ENCODE measurements at places on chromosomes 7 and 10.

- no peak for DNase-seq
Measured at GRCh38 chr7:157228864-157229422, 90.2 kb downstream of the UBE3C start.

DNA sequence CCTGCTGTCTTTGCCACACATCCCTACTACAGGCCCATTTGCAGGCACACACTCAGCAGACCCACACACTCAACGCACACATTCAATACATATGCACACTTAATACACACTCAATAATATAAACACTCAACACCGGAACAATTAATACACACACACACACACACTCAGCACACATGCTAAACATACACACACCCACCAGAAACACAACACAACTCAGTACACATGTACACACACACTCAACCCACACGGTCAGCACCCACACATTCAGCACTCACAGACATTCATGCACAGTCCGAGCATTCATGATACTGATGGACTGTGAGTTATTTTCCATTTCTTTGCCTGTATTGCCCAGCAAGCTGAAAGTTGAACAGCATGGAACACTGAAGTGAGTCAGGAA is 35.4 kb upstream of the SMNDC1 start:
- no peak for DNase-seq

GRCh38 chr7:51261117-51261835 is 55.3 kb downstream of the COBL start:
- DNase-seq = no peak

DNA sequence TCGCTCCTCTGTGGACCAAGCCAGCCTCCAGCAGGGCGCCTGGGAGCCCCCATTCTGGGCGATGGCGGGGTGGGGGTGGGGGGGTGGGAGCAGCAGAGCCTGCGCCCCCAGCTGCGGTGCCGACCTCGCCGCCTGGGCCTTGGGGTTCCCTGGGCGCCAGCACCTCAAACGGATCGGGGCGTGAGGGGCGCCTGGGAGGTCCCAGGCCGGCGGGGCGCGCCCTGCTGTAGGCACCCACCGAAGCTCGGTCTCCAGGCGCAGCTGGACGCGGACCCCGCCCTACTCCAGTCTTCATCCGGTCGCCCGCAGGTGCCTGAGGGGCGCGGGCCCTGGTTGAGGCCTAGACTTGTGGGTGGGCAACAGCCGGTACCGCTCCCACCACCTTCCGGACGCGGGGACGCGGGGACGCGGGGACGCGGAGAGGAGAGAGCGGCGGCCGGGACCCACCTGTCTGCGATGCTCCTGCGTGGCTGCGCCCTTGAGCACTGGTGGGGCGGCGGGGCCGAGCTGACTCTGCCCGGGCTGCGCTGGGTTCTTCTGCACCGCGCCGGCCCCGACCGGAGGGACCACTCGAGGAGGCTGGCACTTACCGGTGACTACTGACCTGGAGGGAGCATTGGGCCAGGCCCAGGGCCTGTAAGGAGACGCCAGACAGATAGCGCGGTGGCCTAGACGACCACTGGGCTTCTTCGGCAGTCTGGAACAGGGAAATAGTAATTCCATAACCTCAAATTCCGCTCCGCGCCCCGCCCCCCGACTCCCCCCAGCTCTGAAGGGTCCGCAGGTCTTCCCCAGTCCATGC is 5.5 kb upstream of the KCP start:
- no peak for DNase-seq

DNA sequence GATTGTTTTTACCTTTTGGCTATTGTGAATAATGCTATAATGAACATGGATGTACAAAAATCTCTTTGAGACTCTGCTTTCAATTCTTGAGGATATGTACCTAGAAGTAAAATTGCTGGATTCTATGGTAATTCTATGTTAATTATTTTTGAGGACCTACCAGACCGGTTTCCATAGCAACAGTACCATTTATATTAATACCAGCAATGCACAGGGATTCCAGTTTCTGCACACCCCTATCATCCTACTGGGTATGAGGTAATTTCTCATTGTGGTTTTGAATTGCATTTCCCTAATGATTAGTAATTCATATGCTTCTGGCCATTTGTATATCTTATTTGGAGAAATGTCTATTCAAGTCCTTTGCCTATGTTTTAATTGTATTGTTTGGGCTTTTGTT is 9.9 kb upstream of the PPP1R9A start:
- DNase-seq = no peak

DNA sequence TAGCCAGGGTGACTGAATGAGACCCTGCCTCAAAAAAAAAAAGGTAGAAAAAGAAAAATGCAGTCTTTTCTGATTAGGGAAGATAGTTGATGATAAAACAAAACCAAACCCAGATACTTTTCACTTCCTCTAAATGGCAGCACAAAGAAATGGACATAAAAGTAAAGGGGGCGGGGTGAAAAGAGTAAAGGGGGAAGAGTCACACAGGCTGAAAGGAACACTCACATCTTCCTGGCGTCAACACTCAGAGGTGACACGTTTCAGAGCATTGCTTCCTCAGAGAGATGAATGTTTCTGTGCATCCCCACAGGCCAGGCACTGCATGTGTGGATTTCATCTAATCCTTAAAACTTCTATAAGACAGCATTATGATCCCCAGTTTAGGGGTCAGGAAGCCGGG is 81.2 kb downstream of the HIPK2 start:
- no peak for DNase-seq
